Neural crest cell (in vitro differentiated cells): ENCODE measurements at places on chromosomes 6 and 20.

DNA sequence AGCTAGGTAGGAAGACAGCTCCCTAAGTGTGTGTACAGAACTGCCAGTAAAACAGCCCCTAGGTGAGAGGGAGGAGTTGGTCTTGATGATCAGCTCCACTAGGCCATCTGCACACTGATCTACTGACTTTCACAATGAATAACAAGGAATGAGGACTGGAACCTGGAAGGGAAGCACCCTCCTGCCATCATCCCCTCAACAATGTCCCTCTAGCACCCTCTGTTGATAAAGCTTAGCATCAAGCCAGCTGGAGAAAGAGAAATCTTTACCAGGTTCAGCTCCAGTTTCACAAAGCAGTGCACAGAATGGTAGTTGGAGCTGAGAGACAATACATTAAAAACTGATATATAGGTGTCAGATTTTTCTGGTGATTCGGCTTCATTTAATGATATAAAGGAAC is 57.2 kb upstream of the IRAK1BP1 start:
- DNase-seq, result peak; percentile 6

- DNase-seq, result no peak
Observed at GRCh38 chr6:14811775-14812428, 434.0 kb upstream of the JARID2 start.

DNA sequence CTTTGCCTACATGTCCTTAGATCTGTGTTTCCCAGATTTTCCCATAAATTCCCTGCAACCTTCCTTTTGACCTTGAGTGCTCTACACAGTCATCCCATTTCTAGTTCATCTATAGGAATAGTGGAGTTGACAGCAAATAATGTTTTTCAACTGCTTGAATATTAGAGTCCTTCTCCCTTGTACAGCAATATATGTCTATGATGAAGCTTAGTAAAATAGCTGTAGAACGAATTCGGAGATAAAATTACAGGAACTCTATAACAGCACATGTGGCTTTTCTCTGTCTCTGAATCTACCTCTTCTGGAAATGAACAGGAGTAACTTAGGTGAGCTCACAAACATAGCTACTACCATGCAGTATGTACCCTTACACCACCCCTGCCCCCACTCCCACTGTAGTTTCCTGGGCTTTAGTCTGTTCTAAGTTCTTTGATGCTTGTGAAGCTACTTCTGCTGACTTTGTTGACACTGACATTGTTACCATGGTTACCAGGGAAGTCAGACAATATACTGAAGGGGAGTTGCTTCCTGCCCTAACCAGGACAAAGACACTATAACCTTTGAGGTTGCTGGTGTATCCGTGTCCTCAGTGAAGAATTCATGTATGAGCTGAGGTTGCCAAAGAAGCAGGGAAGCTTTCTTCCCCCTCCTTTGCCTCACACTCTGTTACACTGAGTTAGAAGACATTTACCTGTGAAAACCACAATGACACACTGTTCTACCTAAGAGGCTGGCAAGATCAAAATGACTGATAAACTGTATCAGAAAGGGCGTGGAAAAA is 35.8 kb upstream of the SHLD1 start:
- no peak for DNase-seq

DNA sequence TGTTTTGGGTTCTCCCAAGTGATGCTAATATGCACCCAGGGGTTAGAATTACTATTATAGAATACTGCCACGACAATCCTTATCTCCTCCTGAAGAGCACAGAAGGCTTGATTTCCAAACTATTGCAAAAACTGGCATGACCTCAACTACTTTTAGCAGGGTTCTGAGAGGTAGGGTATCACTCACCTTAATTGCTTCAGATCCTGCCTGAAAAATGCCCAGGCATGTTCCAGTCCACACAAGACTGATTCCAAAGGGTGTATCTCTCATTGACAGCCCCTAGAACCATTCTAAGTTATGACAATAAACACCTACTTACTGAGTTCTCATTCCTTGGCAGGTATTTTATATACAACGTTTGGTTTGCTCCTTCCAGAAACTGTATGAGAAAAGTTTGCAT is 5.0 kb upstream of the DSE start:
- no peak for DNase-seq

DNA sequence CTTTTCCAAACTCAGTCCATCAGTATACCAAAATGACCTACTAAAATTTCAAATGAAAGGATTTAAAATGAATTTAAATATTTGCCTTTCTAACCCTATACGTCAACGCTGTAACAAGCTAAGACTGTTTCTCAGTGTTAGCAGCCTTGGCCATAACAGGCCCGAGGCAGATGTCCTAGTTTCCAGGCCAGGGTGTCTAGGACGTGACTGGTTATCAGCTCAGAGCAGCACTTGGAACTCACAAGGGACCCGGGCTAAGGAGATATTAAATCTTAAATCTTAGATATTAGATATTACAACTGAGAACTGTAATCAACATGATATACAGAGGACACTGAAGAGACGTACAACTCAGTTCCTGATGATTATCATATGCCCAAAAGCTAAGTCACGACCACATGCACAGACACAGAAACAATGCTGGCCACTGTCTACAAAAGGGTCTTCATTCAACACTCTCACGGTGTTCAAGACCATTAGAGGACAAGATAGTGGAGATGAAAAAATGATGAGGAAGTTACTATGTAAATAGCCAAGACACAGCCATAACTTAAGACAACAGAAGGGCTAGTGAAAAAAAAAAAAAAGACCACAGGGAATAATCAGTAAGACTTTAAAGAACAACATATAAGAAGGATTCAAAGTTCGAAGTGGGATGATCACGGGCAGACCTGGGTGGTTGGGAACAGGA is at the start of gene CLDN20:
Gene CLDN20 (plus strand): TSS at position 641 of the 691 bp plus-strand sequence. CDS start 11,707 bp downstream, outside the sequence.
- no peak for DNase-seq

- no peak for DNase-seq
Observed at GRCh38 chr6:11121851-11122250, 10.3 kb upstream of the ERVFRD-1 start.
